Bronchial epithelial cell (primary cell): ENCODE measurements at places on chromosomes 12 and 14.
A peak's percentile ranks its signal among the peaks of the same experiment; 100 is the strongest.

DNA sequence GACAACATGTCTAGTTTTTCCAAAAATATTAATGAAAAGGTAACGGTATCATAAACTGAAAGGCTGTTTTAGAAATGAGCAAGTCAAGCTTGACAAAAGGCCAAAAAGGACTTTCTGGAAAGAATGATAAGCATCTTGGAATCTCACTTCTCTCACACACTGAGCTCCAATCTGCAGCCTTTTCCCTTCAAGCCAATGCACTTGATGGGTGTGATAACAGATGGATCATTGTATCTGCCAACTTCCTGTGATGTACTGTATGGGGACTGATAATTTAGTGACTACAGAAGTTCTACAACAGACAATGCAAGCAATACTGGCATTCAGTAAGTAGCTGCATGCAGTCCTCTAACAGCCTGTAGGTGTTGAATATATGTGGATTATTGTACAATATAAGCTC, 147.1 kb downstream of the MED13L start:
- no peak for DNase-seq

GRCh38 chr12:124548854-124549378, 18.5 kb downstream of the NCOR2 start:
- DNase-seq: peak; percentile 44

DNA sequence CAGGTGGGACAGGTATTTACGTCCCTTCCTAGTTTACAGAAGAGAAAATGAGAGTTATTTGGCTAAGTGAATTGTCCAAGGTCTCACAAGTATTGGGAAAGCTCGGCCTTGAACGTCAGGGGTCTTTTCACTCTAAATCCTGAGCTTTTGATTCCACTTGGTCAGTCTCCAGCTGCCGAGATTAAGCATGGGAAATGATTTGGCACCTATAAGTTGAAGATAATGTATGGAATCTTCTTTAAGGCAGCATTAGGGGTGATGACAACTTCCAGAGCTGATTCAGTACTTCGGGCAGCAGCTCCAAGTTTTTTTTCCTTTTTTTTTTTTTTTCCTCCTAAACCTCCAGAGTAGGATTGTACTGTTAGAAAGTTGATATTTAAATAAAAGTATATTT, 722 bp downstream of the FAM234B start:
- peak; percentile 10 for DNase-seq

DNA sequence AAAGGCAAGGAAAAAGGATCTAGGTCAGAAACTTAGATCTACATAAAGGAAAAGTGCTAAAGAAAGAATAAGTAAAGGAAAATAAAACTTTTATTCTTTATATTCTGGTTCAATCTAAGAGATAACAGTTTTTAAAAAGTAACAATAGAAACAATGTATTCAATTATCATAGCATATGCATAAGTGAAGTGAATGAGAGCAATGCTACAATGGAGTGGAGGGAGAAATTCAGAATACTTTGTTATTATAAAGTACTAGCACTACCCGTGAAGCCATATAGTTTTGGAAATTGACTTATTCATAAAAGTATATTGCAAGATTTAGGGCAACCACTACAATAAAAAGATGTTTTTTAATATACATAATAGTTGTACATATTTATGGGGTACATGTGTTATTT, 586.0 kb upstream of the MDGA2 start:
- DNase-seq: no peak

GRCh38 chr12:104973250-104973649, 12.9 kb upstream of the NOPCHAP1 start:
- DNase-seq: no peak

DNA sequence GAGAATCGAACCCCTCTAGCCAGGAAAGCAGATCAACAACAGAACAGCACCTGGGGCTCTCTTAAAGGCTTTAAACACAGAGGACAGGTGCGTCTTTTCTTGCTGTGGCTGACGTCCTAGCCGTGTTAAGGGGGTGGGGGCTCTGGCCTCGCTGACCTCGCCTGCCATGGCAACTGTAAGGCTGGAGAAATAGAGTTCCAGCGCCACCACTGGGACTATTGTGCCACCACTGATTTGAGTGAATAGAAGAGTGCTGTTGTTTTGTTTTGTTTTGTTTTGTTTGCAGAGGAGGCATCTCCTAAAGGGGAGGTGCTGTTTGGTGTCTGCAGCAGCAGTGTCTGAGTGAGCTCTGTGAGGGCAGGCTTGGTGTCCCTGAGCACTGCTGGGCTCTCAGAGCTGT, 34.2 kb upstream of the PRMT8 start:
- DNase-seq: no peak

GRCh38 chr12:122943196-122943595, 23.1 kb downstream of the ABCB9 start:
- no peak for DNase-seq

- no peak for DNase-seq
These were observed 95.2 kb upstream of the TBX3 start for GRCh38 chr12:114779186-114779585.

DNA sequence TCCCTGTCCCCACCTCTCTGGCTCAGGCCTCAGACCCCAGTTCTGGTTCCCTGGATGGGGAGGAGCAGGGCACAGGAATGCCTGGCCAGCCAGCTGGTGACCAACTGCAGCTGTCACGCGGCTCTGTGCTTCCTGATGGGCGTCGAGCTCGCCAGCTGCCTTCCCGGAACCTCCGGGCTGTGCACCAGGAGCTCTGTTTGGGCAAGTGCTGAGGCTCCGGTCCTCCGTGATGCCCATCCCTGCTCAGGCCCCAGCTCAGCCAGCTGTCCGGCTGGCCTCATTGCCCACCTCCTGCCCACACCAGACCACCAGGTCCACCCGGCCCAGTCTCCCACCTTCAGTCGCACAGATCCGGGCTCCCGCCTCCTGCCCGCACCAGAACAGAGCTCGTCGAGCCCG, 4.8 kb downstream of the IFFO1 start:
- DNase-seq: no peak

DNA sequence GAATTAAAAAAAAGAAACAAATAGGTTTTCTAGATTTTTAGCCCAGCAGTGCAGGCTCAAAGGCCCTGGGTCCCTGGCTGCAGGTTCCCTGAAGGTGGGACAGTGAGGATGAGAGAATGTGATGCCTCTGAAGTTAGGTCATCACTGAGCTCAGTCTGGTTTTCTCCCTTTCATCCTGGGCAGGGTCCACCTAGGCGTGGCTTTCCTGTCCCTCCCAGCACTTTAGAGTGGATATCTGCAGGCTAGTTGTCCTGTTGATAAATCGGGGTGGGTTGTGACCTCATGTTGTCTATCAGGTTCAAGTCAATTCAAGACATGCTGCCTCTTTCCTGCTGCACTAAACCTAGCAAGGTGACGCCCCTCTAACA, 60.9 kb downstream of the MAP1LC3B2 start:
- no peak for DNase-seq

DNA sequence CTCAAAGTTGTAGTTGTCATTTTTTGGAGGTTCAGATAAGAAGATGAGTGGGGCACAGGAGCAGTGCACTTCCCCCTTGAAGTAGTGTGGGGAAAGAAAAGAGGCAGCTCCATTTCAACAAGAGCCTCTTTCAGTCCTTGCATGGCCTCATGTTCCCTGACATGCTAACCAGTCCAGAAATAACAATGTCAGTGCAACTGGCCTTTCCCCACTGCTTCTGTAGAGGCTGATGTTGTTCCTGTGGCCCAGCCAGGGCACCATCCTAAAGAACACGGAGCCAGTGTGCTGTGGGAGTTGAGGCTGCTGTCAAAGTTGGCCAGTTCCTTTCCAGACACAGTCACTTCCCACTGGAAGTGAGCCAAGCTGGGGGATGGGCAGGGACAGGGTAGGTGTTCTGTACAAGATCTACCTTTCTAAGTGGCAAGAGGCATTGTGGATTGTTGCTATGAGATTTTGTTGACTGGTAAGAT, 77.7 kb upstream of the SLC38A2 start:
- DNase-seq: no peak

- no peak for DNase-seq
These were observed 310.8 kb downstream of the FUT8 start for GRCh38 chr14:65723348-65723747.

DNA sequence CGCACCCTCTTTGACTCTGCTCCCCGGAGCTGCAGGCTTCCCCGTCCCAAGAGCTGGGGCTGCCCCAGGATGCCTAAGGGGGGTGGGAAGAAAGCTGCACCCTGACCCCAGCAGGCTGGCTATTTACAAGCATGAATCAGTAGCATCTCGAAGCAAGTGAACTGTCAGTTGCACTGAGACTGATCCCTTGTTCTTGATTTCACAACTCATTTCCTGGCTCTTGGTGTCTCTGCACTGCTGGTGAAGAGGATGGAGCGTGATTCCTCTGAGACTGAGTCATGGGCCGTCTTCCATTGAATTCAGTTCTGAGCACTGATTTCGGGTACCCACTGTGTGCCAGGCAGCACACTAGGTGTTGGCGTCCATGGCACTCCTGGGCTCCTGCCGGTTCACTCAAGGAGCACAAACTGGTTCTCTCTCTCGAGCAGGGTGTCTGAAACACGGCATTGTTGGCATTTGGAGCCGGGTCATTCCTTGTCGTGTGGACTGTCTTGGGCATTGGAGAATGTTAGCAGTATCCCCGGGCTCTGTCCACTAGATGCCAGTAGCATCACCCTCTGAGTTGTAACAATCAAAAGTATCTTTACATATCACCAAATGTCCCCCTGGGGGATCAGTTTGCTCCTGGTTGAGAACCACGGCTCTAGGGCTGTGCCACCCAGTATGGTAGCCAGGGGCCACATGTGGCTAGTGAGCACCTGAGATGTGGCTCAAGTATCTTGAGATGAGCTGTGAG, 86.9 kb downstream of the RIN3 start:
- DNase-seq: peak; percentile 82

- DNase-seq: no peak
These were observed 41.5 kb upstream of the NPAS3 start for GRCh38 chr14:32896979-32897697.

DNA sequence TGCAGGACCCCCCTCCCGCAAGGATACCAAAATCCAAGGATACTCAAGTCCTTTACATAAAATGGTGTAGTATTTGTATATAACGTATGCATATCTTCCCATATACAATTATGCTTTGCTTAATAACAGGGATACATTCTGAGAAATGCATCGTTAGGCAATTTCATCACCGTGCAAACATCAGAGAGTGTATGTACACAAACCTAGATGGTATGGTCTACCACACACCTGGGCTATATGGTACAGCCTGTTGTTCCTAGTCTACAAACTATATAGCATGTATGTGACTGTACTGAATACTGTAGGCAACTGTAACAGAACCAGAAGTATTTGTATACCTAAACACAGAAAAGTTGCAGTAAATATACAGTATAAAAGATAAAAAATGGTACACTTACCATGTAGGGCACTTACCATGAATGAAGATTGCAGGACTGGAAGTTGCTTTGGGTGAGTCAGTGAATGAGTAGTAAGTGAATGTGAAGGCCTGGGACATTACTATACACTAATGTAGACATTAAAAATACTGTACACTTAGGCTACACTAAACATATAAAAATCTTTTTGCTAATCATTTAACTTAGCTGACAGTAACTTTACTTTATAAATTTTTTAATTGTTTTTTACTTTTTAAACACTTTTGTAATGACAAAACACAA, 141.1 kb downstream of the SLC41A2 start:
- peak; percentile 42 for DNase-seq

- DNase-seq: no peak
These were observed 5.9 kb downstream of the CD163 start for GRCh38 chr12:7497661-7498060.

GRCh38 chr14:92484132-92484823, 29.3 kb upstream of the RIN3 start:
- no peak for DNase-seq
